ENCODE measurements at places on chromosomes 12 and 14.

DNA sequence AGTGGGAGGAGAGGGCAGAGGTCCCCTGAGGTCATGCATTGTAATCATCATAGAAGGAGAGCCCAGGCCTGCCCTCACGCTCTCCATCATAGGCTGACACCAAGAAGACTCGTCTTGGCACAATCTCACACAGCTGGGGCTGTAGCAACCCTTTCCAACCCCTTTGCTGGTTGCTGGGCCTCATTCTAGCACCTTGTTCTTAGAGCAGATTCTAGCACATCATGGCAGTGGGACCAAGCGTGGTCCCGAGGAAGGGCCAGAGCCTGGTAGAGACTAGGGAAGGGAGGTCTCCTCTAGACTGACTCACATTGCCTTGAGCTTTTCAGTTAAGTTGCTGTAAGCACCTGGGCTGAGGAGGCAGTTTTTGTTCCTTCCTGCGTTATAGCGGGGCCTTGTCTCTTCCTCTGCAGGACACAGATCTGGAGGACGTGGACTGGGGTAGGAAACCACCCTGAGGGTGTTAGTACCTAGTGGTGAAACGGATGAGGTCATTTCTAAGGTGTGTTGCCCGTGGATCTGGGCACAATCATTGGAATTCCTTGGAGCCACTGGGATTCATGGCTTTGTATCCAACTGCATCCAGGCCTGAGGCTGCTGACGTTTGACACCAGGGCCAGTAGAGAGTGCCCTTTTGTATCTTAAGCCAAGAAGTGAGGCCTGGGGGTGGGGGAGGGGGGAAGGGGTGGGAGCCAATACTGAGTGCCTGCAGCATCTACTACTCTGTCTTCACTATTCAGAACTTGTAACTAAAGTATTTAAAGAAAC lies 19.9 kb downstream of the RPS6KL1 start:
- DNase-seq: no peak

DNA sequence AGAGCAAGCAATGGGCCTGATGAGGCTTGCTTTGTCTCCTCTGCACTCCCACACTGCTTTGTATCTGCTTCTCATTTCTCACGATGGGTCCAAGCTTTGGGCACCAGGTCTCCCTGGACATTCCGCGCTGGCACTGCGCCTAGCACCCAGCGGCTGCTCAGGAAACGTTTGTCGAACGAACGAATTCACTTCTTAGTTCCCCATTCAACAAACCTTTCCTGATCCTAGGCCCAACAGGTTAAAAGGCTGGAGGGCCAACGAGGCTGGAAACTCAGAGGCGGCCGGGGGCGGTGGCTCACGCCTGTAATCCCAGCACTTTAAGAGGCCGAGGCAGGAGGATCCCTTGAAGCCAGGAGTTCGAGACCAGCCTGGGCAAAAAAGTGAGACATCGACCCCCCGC lies 1.0 kb upstream of the GLRX5 start:
- DNase-seq: no peak

- no peak for DNase-seq
Measured at GRCh38 chr12:2410496-2410895, 357.7 kb downstream of the CACNA1C start.

DNA sequence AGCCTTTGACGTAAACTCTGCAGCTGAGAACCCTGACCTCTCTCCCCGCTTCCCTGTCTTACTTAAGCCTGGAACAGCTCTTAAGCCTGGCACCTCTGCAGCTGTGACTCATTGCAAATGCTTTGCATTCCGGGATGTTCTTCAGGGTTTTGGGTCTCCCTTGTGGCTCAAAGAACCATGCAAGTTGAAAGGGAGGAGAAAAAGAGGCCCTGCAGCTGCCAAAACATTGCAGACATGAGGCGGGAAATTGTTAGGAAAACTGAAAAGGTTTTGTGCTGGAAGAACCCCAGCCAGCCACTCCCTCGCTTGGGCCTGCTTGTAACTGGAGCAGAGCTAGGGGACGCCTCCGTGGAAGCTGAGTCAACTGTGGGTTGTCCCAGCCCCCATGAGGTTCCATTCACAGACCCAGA lies 60.2 kb upstream of the FERMT2 start:
- peak; percentile 42 for DNase-seq

- no peak for DNase-seq
Measured at GRCh38 chr14:28220391-28220790, 546.2 kb upstream of the FOXG1 start.

GRCh38 chr14:26597071-26597588 lies 703 bp downstream of the NOVA1 start:
- no peak for DNase-seq
